ENCODE measurements at places on chromosomes 3 and 15. TPM values are rescaled to one million over a fixed set of nuclear protein-coding genes. Genes with fewer than 3 reads are reported as not detected.

DNA sequence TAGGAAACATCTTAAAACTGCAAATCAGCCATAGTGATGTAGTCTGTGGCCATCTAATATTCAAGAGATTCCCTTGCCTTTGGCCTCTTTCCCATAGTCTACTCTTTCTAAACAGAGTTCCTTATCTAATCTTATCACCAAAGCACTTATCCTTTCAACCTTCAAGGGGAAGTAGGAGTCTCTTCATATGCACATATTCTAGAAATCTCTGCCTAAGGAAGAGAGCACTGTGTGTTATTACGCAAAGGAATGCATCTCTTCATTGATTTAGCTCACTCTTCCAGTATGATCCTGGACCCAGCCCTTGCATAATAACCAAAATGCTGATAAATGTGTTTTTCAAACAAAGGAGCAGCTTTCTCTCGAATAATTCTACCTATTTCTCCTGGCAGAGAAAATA lies 253.7 kb upstream of the TPRG1 start:
- DNase-seq, result no peak

DNA sequence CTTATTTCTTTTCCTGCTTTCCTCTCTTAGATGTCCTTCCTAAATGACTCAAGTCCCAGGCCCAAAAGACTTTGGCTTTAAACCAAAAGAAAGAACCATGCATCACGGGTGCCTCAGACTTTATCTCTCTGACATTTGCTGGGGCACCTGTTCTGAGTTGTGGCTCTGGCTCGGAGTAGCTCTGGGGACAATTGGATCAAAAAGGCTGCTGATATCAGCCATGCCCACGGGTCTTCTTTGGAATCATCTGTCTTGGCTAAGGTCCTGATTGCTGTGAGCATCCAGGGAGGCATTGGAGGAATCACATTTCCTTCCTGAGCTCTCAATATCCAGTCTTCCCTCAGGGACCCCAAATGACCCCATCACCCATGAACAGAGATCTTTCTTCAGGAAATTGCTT lies 59.9 kb downstream of the CLSTN2 start:
- DNase-seq, result no peak

The LARP6 gene
- total RNA-seq, result 76.0 TPM

The STRIT1 gene
- not detected for total RNA-seq

GRCh38 chr3:120894316-120895057 lies 13.5 kb upstream of the STXBP5L start:
- no peak for DNase-seq

The RAB27A gene
- total RNA-seq, result 7.2 TPM

The EAF2 gene
- total RNA-seq, result 1.4 TPM

The MAP1A gene
- 121 TPM for total RNA-seq

DNA sequence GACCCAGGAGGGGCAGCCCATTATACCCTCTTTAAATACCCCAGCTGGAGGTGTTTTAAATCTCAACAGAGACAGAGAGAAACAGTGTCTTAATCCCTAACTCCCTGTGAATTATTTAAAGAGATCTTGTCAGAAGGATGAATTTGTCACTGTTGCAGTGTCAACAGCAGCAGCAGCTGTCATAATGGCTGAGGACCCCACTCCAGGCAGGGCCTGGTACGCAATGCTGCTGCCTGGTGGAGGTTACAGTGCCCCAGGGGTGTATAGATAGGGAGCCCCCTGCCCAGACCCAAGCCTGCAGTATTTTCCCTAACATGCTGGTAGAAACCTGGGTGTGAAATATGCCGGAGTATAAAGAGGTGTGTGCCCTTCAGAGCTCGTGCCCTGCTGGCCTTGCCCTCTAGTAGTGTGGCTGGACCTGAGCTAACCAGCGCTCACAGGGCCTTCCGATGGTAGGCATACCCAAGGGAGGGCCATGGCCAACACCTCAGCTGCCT lies 143.0 kb downstream of the EPHB1 start:
- no peak for DNase-seq

- no peak for DNase-seq
Observed at GRCh38 chr3:140571836-140572235, 106.0 kb upstream of the TRIM42 start.

The SH2D7 gene
- total RNA-seq, result not detected

- no peak for DNase-seq
Observed at GRCh38 chr3:88141458-88142083, 8.2 kb upstream of the C3orf38 start.

DNA sequence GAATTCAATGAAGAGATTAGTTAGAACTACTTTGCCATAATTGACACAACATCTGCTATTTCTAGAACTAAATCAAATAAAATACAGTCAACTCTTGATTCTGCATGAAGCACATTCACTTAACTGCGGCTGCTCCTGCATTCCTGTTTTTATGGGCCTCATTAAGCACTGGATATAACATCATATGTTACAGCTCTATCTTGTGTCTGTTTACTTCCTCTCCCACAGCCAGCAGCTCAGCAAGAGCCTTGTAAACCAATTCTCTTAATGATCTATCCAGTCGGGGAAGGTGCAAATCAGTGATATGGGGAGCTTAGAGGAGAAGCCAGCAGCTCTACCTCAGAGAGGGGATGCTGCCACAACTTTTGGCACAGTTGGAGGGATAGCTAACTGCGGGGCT lies 329.2 kb downstream of the ARRDC4 start:
- DNase-seq, result peak; percentile 68

- DNase-seq, result peak; percentile 88
Observed at GRCh38 chr3:42778644-42779043, 5.6 kb upstream of the CCDC13 start.

- DNase-seq, result no peak
Observed at GRCh38 chr3:66604481-66604880, 103.7 kb upstream of the LRIG1 start.

The FAM174B gene
- total RNA-seq, result 5.1 TPM

DNA sequence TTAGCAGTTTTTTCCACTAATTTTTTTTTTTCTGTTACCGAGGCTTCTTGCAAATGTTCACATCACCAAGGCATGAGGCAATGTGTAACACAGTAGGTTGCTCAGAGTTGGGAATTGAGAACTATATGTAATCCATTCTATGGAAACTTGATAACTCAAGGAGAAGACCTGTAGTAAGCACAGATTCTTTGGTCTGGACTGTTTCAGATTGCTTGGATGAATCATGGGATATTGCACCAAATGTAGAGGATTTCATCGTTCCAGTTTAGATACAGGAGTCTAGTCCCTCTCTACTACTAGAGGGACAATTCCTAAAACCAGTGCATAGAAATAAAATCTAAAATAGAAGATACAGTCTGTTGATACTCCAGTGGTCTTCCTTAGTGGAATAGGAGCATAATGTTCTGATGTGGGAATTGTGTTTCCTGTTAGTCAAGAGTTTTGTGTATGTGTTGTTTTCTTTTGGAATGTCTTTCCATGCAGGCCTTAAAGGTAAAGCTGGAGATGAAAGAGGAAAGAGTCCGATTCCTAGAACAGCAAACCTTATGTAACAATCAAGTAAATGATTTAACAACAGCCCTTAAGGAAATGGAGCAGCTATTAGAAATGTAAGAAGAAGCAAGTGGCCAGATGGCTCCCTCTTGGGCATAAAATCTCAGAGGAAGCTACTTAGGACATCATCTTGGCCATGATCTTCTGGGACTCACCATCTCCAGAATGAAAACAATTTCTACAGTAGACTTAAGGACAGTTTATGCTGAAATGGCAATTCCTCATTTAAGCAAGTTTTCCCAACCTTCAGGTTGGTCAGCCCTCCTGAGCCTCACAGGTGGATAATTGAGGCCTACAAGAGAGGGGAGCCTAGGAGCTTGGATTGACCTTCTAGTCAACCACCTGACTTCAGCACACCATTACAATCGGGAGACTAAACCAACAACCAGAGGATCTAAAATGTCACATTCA lies 10.7 kb downstream of the KNSTRN start:
- DNase-seq, result no peak

DNA sequence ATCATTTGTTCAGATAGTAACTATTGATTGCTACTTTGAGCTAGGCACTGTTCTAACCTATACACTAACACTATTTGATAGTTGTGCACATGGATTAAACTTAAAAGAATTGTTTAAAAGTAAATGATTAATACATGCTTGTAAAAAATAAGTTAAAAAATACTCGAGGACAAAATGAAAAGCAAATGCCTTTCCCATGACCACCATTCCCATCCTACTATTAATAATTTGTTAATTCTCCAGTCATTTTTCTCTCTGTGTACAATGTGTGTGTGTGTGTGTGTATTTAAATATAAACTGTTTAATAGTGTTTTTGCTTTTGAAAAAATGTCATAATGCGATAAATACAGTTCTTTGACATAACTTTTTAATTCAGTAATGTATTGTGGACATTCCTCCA lies 78.7 kb upstream of the KCNMB2 start:
- no peak for DNase-seq

The FAM43A gene
- 14.7 TPM for total RNA-seq

GRCh38 chr3:31533169-31534064 lies 692 bp downstream of the STT3B start:
- peak; percentile 85 for DNase-seq

- no peak for DNase-seq
Observed at GRCh38 chr3:131393051-131393450, 11.5 kb downstream of the NUDT16 start.

DNA sequence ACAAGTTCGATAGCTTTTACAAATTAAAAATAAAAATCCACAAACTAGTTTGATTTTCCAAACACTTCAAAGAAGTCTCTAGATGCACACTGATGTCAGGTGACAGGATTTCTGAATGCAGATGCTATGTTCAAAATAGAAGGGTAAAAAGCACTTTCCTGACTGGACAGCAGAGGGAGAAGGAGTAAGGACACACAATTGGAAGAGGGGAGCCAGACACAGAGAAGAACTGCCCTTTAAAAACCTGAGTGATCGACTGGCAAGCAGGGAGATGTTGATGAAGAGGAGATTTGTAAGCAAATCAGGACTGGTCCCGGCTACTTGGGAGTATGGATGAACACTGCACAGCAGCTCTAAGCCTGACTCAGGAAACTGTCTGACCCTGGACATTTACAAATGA lies 612.8 kb downstream of the MAGI1 start:
- no peak for DNase-seq

GRCh38 chr15:37107071-37107743 lies 6.9 kb upstream of the MEIS2 start:
- DNase-seq, result no peak

- DNase-seq, result peak; percentile 38
Observed at GRCh38 chr3:30720586-30721313, 114.3 kb downstream of the TGFBR2 start.

The USP13 gene
- total RNA-seq, result 9.4 TPM

The KLHL40 gene
- total RNA-seq, result not detected

The ZNF592 gene
- 11.2 TPM for total RNA-seq

DNA sequence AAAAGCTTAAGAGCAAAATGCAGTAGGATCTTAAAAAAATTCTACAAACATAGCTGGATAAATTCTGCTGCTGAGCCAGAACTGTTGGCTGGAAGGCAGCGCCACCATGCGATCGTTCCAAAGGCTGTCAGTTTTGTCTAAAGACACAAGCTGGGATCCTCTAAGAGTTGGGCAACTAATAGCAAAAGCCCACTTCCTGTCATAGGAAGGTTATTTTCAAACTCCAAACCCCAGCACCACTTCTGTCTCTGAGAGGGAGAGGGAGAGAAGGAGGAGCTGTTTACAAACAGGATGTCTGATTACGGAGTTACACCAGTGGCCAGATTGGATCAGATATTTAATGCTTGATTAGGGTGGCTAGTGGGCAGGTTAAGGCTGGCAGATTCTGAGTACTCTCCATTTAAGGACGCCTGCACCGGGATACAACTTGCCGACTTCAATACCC lies 44.0 kb downstream of the EIF4E3 start:
- peak; percentile 84 for DNase-seq

The EXOSC7 gene
- 25.0 TPM for total RNA-seq

The PEX5L gene
- total RNA-seq, result 0.59 TPM

DNA sequence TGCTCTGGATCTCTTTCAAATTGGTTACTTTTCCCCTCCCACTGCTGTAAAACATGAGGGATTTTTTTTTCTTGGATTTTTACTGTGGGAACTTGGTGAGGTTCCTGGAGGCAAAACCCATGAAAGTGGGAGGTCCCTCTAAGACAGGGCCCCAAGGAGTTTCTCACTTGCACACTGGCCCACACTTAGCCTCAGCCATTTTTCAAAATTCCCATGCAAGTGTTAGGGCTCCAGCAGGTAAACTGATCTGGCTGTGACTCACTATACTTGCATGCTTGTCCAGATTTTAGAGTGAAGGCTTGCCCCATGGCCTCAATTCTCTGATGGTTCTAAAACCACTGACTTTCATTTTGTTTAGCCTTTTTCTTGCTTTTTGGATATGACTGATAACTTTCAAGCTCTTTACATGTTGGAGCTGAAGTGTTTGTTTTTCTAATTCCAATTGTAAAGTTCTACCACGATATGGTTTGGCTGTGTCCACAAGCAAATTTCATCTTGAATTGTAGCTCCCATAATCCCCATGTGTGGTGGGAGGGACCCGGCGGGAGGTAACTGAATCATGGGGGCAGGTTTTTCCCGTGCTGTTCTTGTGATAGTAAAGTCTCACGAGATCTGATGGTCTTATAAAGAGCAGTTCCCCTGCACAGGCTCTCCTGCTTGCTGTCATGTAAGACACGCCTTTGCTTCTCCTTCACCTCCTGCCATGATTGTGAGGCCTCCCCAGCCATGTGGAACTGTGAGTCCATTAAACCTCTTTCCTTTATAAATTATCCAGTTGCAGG lies 37.7 kb downstream of the MCCC1 start:
- peak; percentile 83 for DNase-seq

DNA sequence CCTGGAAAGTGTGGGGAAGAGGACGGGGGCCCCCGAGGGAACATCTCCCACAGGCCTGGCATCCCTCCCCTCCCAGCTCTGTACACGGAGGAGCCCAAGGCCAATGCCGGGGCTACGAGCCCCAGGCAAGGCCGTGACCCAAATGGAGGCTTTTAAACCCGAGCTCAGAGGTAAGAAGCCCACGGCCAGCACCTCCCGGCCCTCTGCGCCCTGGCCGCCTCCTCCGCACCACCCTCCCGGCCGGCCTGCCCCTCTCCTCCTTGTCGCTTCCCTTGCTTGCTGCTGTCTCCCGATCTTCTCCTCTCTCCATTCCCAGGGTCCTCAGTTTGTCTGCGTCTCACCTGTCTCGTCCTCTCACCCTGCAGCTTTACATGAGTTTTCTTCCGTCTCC lies 1.3 kb downstream of the MUC4 start:
- DNase-seq, result peak; percentile 34

- DNase-seq, result no peak
Observed at GRCh38 chr3:31974964-31975363, 6.1 kb downstream of the OSBPL10 start.

- DNase-seq, result no peak
Observed at GRCh38 chr3:187833799-187834578, 88.7 kb upstream of the BCL6 start.

GRCh38 chr3:129524081-129524480 lies 4.4 kb upstream of the RHO start:
- DNase-seq, result no peak

GRCh38 chr3:147572970-147573340 lies 163.8 kb downstream of the ZIC1 start:
- DNase-seq, result no peak

- no peak for DNase-seq
Observed at GRCh38 chr3:129688271-129688895, 81.9 kb upstream of the PLXND1 start.

GRCh38 chr3:19792388-19792787 lies 141.6 kb downstream of the EFHB start:
- no peak for DNase-seq

- no peak for DNase-seq
Observed at GRCh38 chr15:31537770-31538592, 211.3 kb downstream of the KLF13 start.

The CFAP100 gene
- not detected for total RNA-seq

- no peak for DNase-seq
Observed at GRCh38 chr3:196519718-196520082, 4.6 kb upstream of the SMCO1 start.

GRCh38 chr3:12884790-12885582 lies 43.6 kb upstream of the RPL32 start:
- DNase-seq, result peak; percentile 76

GRCh38 chr3:46464326-46465195 lies at the start of gene LTF:
LTF (minus strand) TSS chr3:46464905; CDS start chr3:46464867, 38 bp downstream.
- no peak for DNase-seq
